ENCODE measurements at places on chromosomes 5 and 9. TPM values are rescaled to one million over a fixed set of nuclear protein-coding genes. Genes with fewer than 3 reads are reported as not detected.

The PCDHB16 gene
- polyA plus RNA-seq = 8.1 TPM

DNA sequence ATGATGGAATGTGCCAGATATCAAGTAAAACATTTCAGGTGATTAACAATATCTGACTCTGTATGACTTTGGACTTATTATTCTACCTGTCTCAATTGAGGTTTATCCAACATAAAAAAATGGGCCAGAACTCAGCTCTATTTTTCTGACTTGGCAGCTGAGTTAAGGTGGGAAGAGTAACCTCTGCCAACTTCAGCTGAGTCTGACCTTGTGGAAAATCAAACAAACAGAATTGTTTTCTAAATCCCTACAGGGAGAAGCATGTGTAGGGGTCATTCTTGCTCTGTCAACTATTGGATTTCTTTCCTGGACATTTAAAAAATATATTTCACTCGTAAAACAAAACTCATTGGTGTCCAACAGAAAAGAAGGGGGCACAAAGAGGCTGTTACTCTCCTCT lies 139.4 kb upstream of the TLR4 start:
- DNase-seq = no peak

DNA sequence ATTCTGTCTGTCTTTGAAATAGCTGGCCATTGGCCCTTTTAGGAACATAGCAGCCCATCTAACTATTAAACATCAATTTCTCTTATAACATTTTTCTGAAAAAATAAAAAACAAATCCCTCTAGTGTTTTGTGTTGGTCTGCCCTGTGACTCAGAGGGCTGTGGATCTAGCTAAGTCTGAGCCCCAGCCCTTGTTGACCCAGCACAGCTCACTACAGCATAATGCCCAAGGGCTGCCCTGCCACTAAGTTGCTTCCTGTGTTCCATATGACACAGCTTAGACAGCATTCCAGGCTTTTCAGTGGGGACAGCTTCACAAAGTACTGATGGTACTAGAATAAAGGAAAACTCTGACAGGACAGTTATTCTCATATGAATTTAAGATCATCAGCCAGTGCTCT lies 136.0 kb downstream of the SCAMP1 start:
- DNase-seq = no peak

DNA sequence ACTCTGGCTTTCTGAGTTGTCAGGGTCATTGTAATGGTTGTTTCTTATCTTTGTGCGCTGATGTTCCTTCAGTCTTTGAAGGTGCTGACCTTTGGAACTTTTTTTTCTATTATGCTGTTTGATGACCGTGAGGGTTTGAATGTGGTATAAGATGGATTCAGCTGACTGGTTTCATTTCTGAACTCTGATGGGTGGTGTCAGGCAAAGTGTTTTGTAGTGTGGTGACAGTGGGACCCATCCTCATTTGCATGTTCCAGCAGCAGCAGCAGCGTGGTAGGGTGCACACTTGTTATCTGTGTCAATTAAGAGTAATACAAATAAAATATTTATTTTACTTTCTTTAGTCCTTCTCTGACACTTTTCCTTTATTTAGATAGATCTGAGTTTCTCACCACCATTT lies 227.7 kb upstream of the PRR16 start:
- no peak for DNase-seq

The C7 gene
- polyA plus RNA-seq = 148 TPM

The HK3 gene
- polyA plus RNA-seq = 0.18 TPM
